NCI-H2029 treated with DMSO at 0.1 percent for 48 hours (cell line): ENCODE measurements at places on chromosomes 2 and 18.

DNA sequence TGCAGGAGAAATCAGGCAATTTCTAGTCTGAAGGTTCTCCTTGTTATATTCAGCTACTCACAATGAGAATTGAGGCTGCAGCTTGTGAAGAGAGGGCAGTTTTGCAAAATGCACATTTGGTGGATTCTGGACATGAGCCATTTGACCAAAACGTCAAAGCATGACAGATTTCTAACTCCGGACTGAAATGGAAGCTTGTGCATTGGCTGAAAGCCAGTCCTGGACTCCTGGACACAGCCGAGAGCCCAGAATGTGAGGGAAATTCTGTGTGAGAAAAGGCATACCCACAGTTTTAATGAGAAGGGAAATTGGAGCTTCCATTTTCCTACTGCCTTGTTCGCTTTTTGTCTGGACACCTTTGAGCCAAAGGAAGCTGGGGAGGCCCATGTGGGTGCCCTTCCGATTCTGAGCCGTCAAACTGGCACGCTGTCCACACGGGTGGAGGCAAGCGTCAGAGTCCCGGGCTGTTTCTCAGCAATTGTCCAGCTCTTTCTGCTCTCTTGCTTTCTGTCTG lies 23.7 kb upstream of the ROCK2 start:
- DNase-seq, result no peak

DNA sequence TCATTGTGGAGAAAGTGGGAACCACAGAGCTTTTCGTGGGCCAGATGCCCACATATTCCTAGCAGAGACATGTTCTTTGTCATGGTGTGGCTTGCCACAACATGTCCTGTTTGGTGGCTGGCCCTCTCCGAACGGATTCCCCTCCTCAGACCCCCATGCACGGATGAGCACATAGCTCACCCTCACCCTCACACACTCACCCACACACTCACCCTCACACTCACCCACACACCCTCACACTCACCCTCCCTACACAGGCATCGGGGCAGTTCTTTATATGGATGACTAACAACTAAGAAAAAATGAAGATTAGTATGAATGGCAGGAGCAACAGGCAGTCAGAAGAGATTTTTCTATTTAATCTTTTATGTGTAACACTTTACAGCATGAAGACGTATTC lies 149.9 kb downstream of the ZNF236 start:
- DNase-seq, result no peak

DNA sequence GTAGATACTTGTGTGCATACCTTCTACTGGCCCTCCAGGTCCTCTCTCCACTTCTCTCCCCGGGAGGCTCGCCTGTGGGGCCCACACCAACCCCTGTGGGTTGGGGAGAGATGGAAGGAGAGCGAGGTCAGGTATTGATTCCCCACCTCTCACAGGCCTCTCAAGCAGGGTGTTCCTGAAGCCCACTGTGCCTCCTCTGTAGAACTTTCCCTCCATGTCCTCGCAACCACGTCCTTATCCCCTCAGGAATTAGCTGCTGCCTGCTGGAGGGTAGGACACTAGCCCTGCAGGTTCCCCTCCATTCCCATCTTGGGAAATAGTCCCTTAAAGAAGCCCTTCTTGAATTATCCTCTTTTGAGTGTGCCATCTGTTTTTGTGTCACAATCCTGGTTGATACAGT lies 38.9 kb upstream of the KLF11 start:
- DNase-seq, result no peak

DNA sequence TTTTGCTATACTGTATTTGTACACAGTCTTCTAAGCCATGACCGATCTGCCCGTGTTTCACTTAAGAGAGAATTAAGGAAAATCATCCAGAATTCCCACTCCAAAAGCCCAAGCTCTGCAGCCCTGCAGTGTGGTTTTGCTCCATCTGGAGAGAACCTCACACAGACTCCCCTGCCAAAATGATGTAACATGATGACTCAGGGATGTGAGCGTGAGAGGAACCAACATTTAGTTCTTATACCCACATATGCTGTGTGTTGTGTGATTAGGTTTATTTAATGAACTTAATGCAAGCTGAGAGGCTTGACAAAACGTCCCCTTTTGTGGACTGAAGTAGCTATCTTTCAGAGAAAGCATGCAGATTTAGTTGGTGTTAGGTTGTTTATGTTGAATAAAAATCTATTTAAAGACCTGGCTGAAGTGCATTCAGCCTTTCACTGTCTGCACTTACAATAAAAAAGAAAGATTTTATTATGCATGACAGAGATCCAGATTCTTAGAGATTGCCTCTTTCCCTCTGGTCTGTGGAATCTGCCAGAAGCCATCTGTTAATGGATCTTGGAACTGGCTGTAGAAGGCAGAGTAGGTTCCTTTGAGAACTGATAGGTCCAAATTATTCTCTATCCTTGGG lies 6.3 kb downstream of the RAB12 start:
- peak; percentile 21 for DNase-seq

DNA sequence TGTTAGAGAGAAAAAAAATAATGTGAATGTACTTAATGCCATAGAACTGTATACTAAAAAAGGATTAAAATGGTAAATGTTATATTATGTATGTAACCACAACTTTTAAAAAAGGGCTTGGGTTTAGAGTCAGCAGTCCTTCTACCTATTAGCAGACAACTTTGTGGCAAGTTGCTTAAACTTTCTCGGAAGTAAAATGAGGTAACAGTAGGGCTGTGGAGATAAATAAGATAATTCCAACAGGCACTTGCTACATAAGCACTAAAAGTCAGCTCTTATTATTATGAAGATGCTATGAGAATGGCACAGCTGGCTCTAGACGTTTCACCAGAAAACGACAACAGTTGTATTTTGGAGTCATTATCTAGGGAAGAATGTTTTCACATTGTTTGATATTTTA lies 31.3 kb downstream of the AAK1 start:
- no peak for DNase-seq

DNA sequence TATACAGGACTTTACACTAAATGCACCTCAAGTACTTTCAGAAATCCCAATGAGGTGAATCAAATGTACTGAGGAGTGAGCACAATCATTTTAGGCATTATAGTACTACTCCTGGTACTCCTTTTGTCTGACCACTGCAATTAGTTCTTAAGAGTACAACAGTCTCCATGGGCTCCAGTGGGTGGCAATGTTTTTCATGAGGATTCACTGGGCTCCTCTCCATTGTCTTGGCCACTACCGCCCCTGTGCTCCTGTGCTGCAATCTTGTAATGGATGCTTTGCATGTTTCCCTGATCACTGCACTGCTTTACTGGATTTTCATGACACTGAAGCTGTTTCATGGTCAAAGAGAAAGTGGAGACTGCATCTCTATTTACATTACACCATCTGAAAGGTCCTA lies 268.5 kb upstream of the ZSWIM2 start:
- no peak for DNase-seq
